ENCODE measurements at places on chromosomes 1 and 21.

DNA sequence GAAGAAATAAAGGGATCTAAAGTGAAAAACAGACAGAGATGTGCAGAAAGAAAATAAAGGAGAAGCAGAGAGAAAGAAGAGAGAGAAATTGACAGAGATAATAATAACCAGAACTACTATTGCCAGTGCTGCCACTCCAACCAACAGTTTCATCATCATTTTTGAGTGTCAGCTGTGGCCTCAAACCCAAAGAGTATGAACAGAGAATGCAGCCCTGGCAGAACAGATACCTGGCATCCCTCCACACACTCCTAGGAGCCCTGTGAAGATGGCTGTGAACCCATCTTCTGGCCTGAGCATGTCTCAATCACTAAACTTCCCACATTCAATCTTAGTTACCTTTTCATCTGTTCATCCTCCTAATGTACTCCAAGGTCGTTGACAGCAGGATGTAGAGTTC, 385.8 kb upstream of the NFIA start:
- DNase-seq: no peak

DNA sequence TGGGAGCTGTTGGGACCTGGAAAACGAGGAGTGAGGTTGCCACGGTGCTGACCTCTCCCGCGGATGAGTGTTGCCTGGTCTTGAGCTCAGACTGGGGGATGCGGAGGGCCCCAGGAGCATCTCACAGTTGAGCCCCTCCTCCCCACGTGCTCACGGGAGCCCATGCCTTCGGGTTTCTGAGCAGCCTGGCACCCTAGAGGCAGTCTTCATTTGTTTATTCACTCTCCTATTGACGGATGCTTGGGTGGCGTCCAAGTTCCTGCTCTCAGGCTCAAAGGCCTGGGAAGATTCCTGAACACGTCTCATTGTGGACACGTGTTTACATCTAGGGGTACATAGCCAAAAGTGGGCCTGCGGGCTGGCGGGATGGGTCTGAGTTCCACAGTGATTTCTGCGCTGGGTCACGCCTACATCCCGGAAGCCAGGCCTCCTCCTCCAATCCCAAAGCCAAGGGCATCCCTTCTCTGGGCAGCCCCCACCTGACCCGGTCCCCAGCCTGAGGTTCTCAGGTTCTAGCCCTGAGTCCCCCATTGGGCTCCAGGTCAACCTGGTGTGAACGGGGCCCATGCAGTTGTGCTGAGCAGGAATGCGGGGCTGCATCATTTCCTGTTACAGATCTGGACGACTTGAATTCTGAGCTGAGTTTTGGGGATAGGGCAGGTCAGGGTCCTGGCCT, 14.7 kb downstream of the WNT3A start:
- no peak for DNase-seq

- DNase-seq: no peak
These were observed 2.1 kb downstream of the PMVK start for GRCh38 chr1:154934358-154934948.

DNA sequence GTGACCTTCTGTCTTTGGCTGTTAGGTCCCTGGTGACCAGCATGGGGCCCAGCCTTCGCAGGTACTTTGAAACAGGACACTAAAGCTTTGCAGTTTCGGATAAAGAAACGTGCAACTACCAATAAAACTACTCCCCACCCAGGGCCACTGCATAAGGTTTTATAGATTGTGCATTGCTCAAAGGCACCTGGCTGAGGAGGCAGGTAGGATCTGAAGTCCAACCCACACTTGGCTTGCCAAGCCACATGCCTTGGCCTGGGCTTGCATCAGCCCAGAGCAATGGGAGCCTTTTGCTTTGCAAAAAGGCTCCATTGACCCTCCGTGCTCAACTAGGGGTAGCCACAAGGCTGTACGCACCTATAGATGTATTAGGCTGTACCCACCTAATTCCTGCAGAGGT, 84.4 kb upstream of the SYT6 start:
- no peak for DNase-seq

Data from fibroblast of skin of scalp (primary cell).